ENCODE measurements at places on chromosomes 5 and 9.
A peak's percentile ranks its signal among the peaks of the same experiment; 100 is the strongest.

DNA sequence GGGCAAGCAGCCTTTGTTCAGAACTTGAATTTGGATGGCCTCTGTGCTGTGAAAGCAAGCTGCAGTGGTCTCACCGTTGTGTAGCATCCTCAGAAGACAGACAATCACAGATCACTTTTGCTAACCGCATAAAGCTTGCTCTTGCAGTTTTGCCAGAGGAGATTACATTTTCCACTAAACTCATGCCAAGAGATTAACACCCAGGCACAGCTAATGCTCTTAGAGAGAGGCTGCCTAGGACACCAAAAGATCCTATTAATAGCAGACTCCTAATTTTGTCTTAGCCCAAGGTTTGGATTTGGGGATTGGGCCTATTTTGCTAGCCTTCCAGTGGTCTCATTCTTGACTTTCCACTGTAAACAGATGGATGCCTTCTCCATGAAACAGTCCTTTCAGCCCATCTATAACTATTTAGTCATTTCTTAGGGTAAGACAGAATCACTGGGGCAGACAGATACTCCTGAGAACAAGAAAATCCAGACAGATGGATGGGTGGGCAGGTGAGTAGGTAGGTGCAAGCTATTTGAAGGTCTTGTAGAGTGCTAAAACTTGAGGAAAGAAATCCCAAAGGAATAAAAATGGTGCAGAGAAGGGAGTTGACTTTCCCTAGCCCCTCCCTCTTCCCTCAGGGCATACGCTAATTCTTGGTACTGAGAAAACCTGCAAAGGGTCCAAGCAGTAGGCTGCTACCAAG lies 506.2 kb downstream of the SPOCK1 start:
- no peak for DNase-seq

DNA sequence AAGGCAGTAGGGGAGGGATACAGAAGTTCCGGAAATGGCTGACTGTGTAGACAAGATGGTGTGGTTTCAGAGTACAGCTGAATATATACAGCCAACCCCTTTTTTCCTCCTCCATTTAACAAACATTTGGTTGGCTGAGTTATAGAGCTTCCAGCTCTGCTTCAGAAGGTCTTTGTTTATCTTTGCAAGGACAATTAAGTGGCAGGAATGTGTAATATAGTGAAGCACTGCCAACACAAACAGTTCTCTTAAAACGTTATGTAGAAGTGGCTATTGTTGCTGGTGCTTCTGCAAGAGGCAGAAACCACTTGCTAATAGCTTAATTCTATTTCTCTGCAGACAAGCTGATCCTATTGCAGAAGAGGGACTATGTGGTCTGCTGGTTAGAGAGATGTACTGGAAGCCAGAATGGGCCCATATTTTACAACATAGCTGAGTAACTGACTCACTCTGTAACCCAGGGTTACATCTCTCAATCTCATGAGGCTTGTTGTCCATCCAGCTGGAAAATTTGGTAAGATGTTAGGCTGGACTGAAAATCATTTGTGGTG lies 62.7 kb upstream of the OSMR start:
- no peak for DNase-seq

GRCh38 chr9:125202846-125203618 lies 2.7 kb downstream of the RABEPK start:
- no peak for DNase-seq

- no peak for DNase-seq
Observed at GRCh38 chr5:125551797-125552196, 805.4 kb upstream of the ZNF608 start.

DNA sequence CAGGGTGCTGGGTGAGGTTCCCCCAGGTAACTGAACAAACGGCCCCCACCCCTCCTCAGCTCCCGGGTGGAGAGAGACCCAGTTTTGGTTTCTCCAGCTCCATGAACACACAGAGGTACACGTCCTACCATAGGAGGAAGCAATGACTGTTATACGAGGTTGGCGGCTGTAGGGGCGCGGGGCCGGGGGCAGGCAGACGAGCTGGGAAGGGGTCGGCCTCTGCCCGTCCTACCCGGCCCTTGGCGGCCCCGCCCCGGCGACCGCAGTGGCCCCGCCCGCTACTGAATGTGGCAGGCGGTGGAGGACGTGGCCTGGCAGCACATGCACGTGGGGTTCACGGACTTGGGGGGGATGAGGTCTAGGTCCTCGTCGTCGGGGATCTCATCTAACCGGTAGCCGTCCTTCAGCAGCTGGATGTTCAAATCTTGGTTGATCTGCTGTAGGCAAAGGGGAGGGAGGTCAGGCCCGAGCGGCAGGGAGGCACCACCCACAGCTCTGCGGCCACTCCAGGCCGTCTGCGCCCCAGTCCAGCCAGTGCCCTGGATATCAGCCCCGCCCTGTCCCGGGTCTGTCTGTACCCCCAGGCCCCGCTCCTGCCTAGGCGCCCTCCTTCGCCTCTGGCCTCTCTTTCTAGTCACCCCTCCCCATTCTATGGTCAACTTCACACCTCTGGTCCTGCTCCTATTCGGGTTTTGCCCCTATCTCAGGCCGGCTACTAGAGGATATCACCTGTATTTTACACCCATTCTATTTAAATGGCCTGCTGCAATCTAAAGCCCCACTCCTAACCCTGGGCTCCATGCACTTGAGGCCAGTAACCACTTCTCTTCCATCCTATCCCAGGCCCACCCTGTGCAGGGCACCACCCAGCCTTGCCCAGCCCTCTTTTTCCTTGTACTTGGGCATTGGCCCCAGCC lies 24.2 kb upstream of the MYORG start:
- no peak for DNase-seq

DNA sequence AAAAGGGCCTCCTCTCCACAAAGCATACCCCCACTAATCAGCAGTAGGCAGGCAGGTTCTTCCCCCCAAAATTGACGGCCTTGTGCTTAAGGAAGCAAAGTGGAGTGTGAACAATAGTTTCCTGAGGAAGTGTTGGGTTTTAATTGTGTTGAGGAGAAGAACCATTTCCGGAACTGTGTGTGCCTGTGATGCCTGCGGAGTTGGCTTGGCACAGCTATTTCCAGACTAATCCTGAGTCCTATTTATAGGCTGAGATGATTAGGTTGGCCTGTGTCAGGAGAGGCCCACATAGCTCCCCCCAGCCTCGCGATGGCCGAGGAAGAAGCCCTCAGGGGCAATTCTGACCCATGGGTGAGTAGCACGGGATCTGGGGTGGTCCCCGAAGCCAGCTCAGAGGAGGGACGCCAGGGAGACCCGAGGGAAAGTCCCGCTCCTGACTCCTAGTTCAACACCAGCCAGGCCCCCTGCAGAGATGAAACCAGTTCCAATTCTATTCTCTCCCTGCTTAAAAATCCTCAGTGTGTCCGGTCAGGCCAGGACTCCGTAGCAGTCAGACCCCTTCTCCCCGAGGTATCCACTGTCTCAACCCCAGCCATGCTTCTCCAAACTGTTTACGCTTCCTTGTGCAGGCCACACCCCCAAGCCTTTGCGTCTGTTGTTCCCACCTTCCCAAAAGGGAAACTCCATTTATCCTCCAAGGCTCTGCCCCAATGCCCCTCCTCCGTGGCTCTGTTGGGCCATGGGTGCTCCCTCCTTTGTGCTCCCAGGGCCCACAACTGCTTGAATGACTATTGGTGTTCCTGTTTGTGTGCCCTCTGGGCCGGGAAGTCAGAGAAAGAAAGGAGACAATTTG lies 18.1 kb downstream of the GSN start:
- no peak for DNase-seq

DNA sequence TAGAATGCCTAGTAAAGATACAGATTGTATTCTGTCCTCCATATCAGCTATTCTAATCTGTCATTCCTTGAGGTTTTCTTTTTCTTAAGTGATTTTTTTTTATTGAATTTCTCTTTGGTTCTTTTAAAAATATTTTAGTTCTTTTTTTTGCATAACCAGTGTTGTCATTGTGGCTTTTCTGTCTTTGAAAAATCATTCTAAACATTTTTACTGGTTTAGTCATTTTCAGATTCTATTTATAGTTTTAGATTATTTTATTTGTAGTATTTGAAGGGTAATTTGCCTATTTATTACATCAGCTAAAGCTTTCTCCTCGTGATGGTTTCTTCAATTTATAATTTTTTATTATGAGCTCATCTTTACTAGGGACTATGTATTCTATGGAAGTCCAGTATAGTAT lies 78.1 kb downstream of the NDUFAF2 start:
- DNase-seq, result no peak

DNA sequence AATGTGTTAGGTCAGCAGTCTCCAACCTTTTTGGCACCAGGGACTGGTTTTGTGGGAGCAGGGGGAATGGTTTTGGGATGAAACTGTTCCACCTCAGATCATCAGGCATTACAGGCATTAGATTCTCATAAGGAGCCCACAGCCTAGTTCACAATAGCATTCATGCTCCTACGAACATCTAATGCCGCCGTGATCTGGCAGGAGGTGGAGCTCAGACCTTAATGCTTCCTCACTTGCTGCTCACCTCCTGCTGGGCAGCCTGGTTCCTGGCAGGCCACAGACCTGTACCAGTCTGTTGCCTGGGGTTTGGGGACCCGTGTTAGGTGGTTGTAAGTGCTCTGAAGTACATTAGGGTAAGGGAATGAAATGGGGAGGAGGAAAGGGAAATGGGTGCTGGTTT lies 9.7 kb upstream of the CTNNA1 start:
- DNase-seq, result no peak

GRCh38 chr9:114806526-114806900 lies 674 bp upstream of the TNFSF15 start:
- DNase-seq, result no peak

DNA sequence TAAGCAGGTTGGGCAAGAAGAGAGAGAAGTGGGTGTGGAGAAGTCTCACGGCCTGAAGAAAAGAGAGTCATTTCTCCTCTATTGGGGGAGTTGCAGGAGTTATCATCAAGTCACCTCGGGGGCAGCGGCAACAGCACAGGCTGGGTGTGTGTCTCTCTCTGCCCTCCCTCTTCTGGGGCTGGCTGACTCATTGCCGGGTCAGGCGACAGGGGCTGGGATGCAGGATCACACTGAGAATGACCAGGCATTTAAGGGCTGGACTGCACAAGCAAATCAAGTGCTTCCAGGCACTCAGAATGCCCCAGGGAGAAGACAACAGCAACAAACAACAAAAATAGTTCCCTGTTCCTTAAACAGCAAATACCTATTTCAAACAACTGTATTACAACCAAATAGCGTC lies 6.3 kb upstream of the EQTN start:
- no peak for DNase-seq

DNA sequence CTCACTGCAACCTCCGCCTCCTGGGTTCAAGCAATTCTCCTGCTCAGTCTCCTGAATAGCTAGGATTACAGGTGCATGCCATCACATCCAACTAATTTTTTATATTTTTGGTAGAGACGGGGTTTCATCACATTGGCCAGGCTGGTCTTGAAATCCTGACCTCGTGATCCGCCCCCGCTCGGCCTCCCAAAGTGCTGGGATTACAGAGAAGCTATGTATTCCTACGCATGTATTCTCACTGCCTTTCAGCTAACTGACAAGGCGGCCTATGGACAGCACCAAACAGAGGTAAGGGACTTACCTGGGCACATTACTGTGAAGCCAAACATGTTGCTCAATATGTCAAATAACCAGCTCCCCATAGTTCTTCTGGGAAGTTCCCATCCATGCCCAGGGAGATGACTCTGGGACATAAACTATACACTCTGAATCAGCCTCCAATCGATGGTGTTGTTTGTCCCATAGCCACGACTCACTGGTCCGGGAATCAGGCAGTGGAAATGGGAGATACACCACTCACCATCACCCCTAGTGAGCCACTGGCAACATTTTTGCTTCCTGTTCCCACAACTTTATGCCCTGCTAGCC lies 114.6 kb downstream of the SYK start:
- DNase-seq, result no peak

GRCh38 chr5:56633950-56634349 lies 181.4 kb upstream of the MAP3K1 start:
- DNase-seq, result no peak

- no peak for DNase-seq
Observed at GRCh38 chr5:172502410-172502809, 48.1 kb upstream of the SH3PXD2B start.

DNA sequence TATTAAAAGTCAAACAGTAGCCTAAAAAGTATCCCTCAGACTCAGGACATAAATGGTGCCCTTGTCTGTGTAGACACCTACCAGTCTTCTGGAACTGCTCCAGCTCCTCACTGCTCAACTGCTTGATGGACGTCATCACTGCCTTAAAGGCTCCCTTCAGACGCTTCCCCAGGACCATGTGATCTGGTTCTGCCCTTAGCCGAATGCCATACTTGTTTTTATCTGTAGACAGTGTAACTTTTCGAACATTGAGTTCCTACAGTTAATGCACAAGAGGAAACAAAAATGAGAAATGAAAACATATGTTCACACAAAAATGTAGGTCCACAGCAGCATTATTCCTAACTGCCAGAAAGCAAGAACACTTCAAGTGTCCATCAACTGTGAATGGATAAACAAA lies 46.2 kb downstream of the IARS1 start:
- no peak for DNase-seq

DNA sequence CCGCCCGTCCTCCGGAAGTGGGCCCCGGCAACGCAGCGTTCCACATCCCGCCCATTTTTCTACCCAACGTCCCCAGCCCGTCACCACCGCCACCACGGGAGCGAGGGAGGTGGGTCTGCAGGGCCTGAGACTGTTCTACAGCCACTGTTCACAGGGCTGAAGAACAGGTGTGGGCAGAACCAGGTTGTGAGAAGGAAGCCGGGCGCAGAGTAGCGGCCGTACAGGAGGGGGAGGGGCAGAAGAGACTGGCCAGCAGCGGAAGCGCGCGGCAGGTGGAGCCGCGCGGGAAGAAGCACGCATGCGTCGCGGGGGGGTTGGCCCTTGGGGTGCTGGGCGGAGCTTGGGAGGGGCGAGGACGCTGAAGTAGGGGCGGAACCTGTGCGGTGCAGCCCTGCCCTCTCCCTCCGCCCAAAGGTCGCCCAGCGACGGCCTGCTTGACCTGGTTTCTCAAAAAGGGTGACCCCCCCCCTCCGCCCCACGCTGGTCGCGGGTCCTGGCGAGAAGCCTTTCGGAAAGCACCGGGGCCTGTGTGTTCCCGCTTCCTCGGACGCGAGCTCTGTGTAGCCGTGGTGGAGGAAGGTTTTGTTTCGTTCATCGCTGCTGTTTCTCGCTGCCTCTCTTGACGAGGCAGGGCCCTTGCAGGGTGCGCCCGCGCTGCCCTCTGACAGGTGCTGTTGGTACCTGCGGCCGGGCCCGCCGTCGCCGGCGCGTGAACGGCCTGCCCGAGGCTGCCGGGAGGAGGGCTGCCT lies 7.8 kb upstream of the MGAT1 start:
- DNase-seq, result peak; percentile 94
